Stimulated activated CD8-positive, alpha-beta memory T cell treated with anti-CD3 and anti-CD28 coated beads, Interleukin-15, amount 100 ng/mL, for 4 hours (primary cell): ENCODE measurements at places on chromosomes 3 and 15.

DNA sequence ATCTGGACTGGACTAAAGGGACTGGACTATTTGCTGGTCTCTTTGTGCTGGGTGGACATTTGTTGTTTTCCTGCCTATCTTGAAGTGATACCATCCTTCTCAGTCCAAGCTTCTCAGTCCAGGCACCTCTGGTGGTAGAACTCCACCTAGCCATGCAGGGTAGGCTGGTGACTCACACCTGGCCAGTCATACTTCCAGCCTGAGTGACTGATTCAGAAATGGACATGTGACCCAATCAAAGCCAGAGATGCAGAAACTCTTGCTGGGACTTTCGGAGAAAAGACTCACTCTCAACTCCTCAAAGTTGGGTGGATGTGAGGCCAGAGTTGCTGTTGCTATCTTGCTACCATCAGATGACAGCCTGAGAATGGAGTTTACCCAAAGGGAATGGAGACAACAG lies 5.6 kb upstream of the ASB14 start:
- no peak for DNase-seq

- DNase-seq: no peak
These were observed 357.6 kb downstream of the GABRG3 start for GRCh38 chr15:27328608-27329007.

- DNase-seq: no peak
These were observed 5.6 kb upstream of the RHOV start for GRCh38 chr15:40879609-40880008.

DNA sequence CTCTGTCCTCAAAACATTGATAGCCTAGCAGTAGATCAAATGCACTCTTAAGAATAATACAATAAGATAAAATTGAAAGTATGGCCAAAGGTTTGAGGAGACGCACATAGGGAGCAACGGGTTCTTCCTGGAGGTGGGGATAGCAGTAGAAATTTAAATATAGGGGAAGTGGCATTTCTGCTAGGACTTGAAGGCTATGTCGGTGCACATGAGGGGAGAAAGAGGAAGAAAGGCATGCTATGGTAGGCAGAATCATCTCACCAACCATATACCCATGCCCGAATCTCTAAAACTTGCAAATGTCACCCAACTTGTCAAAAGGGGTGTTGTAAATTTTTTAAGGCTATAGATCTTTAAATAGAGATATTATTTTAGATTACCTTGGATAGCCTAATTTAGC lies 735.1 kb upstream of the LMCD1 start:
- no peak for DNase-seq
